Epithelial cell of prostate (primary cell): ENCODE measurements at places on chromosomes 3 and 15.

- no peak for DNase-seq
Measured at GRCh38 chr3:96259-96658, 100.3 kb upstream of the CHL1 start.

- no peak for DNase-seq
Measured at GRCh38 chr3:39869890-39870289, 60.5 kb downstream of the MYRIP start.

GRCh38 chr3:167941234-167941995, 154.3 kb downstream of the GOLIM4 start:
- DNase-seq: no peak

- no peak for DNase-seq
Measured at GRCh38 chr3:10518506-10519150, 13.2 kb upstream of the ATP2B2 start.

- no peak for DNase-seq
Measured at GRCh38 chr3:139332092-139332491, 11.7 kb upstream of the MRPS22 start.

- no peak for DNase-seq
Measured at GRCh38 chr15:57185507-57186074, 190.7 kb upstream of the CGNL1 start.

GRCh38 chr3:32420126-32421038, 28.7 kb downstream of the CMTM7 start:
- DNase-seq: peak; percentile 80

- no peak for DNase-seq
Measured at GRCh38 chr15:66120422-66120821, 133.1 kb downstream of the MEGF11 start.
